ENCODE measurements at places on chromosomes 13 and 19. TPM values are rescaled to one million over a fixed set of nuclear protein-coding genes. Genes with fewer than 3 reads are reported as not detected.

GRCh38 chr19:18231775-18232174 is 5.5 kb upstream of the PDE4C start:
- no peak for DNase-seq

MAST1 gene
- total RNA-seq = 2.6 TPM

GRCh38 chr19:32877323-32877912 is 7.9 kb upstream of the SLC7A9 start:
- no peak for DNase-seq

DNA sequence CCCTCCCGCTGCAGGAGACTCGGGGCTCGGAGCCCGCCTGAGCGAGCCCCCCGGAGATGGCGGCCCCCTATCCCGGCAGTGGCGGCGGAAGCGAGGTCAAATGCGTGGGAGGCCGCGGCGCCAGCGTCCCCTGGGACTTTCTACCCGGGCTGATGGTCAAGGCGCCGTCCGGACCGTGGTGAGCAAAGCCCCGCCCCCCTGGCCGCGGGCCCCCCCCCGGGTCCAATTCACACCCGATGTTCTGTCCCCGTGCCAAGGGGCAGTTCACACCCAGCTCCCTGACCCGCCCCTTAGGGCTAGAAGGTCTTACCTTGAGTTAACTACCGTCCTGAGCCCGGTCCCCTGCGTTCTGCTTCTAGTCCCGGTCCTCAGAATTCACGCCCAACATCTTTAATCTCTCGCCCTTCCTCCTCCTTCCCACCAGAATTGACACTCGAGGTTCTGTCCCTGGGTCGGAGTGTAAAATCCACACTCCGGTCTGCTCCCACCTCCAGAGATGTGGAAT is 1.4 kb downstream of the NPAS1 start:
- DNase-seq = no peak

DNA sequence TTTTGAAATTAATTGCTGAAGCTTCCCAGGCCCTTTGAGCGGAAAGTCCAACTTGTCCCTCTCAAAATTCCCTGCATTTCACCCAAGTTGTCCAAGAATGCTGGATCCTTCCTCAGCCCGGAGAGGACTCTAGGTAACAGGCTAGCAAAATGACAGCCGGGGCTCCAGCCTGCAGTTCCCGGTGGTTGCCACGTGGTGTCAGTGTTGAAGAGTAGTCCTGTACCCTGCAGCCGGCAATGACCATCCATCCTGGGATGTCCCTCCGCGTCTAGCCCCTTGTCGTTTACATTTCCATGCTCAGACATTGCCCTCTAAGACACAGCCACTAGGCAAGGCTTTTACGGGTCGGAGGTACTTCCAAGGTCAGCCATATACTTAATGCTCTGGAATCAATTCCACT is 31.4 kb upstream of the MTIF3 start:
- DNase-seq = peak; percentile 47

DNA sequence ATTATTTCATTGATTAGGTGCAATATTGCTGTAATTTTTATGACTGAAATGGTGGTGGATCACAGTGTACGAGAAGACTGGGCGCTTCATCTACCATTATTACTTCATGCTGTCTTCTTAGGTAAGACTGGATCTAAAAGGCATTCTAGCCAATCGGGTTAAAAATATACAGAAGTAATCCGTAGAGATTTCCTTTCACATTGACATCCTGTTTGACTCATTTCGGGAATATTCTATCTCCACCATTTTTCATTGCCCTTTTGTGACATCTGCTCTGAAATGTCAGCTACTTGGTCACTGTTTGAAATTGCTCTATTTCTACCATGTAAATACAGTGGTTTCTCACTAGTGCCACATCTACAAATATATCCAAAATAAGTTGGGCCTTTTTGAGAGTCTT is 90.2 kb downstream of the ZAR1L start:
- DNase-seq = no peak

- no peak for DNase-seq
Measured at GRCh38 chr13:23447927-23448326, 14.4 kb upstream of the SACS start.

GRCh38 chr19:8403820-8404109 is 9.3 kb upstream of the MARCHF2 start:
- no peak for DNase-seq

- no peak for DNase-seq
Measured at GRCh38 chr13:32316501-32316900, 1.2 kb downstream of the BRCA2 start.

ZNF442 gene
- total RNA-seq = 4.3 TPM

CXCL17 gene
- total RNA-seq = not detected

SOX1 gene
- not detected for total RNA-seq

- no peak for DNase-seq
Measured at GRCh38 chr13:64197232-64197631, 2781.6 kb upstream of the PCDH20 start.

GRCh38 chr19:2051773-2052704 is 995 bp upstream of the MKNK2 start:
- peak; percentile 66 for DNase-seq

- DNase-seq = no peak
Measured at GRCh38 chr13:92044351-92044750, 645.9 kb downstream of the GPC5 start.

DNA sequence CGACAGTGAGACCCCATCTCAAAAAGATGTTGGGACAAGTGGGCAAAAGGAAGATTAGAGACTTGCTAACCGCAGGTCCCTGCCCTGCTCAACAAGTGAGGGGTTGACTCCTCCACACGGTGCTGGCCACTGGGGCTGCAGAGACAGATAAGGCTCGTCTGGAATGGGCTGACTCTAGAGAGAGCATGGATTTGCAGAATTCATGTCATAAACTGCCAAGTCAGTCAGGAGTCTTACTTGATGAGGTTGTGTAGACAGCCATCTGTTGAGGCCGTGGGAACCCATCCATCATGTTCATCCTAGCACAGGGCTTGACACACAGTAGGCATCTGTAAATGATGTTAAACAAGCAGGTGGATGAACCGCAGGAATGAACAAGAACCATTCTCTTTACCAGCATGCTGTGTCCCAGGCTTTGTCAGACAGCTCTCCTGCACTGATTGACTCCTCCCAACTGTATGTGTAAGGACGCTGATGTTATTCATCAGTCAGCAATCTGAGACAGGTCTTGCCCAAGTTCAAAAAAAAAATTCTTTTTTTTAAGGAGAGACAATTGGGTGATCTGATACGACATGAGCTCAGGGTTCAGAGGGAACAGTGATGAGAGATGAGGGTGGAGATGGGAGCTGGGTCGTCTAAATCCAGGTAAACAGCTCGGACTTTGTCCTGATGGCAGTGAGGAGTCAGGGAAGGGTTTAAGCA is 8.8 kb downstream of the PAF1 start:
- DNase-seq = no peak

SYNE4 gene
- 3.8 TPM for total RNA-seq

DNA sequence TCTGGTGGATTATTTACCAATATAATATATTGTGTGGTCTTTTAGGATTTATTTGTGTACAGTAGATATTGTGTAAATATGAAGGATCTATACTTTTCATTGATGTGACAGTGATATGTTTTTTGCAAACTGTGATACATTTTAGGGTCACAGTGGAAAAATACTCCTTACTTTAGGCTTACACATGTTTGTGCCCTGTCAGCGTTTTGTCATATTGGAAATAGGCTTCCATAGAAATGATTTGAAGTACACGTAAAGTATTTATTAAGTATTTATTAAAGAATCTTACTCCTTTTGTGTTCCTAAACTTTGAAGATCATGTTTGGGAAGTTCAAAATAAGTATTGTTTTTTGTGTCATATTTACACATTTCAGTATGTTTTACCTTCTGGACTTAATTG is 5.0 kb downstream of the ZNF808 start:
- no peak for DNase-seq

KLF2 gene
- 172 TPM for total RNA-seq

PTPRH gene
- not detected for total RNA-seq

UBE2L5 gene
- total RNA-seq = not detected

DNA sequence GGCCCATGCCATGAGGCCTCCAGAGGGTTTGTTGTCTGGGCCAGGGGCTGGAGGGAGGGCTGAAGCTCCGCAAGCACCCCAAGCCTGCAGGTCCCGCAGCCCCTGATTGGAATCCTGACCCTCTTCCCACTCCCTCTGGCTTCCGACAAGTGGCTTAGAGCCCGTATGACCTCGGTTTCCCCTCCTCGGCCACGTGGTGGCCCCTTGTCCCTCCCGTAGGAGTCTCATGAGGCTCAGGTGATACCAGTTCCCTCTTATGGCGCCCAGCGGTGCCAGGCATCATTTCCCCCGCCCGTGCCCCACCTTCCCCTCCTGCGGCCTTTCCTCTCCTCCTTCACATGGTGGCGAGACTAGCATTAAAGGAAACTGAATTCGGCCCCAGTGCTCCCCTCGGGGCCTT is 6.1 kb downstream of the THOP1 start:
- no peak for DNase-seq

DNA sequence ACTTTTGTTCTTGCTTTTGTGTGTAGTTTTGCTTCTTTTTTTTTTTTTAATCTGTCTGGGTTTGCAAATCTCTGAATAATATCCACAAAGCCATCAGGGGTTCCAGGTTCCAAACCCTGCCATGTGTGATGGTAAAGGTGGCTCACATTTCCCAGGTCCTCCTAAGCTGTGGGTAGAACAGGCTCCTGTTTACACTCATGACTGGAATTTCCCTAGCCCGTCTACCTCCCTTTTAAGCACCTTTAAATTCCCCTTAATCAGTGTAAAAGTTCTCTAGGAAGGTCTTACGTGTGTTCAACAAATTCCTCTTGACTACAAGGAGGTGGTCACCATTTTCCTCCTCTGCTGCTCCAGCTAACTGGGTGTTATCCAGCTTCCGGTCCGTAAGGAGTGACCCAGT is 62.8 kb downstream of the EFNB2 start:
- no peak for DNase-seq

CEACAM7 gene
- total RNA-seq = not detected

GRCh38 chr19:35179830-35180229 is 25.3 kb downstream of the FXYD5 start:
- DNase-seq = no peak
